Colonic mucosa (tissue), 4 donors: ENCODE measurements at places on chromosomes 6 and 20. TPM values are rescaled to one million over a fixed set of nuclear protein-coding genes. Genes with fewer than 3 reads are reported as not detected.

The CRISP3 gene
- not detected for total RNA-seq

The C6orf141 gene
- total RNA-seq: 10.4 TPM

The XKR7 gene
- 0.07 TPM for total RNA-seq

The TPMT gene
- total RNA-seq: 52.5 TPM

The RSPO3 gene
- total RNA-seq: 1.8 TPM

The LY6G6D gene
- not detected for total RNA-seq

The OTOR gene
- not detected for total RNA-seq

The PRSS16 gene
- total RNA-seq: 29.8 TPM

The PSORS1C2 gene
- not detected for total RNA-seq

The MDFI gene
- 1.1 TPM for total RNA-seq

The MYLIP gene
- total RNA-seq: 23.9 TPM

The FAM184A gene
- total RNA-seq: 0.56 TPM

The VNN1 gene
- total RNA-seq: 0.62 TPM

GRCh38 chr6:116111552-116112528 lies 11.2 kb downstream of the NT5DC1 start:
- DNase-seq: peak; percentile 57

DNA sequence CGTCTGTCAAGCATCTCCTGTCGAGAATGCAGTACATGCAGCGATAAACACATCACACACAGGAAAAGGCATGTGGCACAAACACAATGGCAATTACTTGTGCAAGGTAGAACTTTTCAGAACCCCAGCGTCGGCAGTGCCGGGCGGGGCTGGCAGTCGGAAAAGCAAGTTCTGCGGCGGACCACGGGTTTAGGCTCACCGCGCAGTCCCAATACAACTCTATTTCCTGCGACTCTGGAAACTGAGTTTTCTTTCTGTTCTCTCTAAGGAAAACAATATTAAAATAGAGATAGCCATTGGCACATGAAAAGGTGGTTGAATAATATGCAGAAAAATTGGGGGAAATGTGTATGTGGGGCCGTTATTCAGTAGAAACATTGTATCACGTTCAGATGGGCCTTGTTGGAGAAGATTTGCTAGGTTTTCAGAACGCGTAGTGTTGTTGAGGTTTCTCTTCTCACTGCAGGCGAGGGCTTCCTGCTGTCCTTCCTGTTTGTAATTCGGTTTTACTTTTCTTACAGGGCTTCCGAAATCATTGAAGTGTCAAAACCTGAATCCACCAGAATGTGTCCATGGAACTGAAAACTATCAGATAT lies 369.5 kb downstream of the THBS2 start:
- DNase-seq: no peak

DNA sequence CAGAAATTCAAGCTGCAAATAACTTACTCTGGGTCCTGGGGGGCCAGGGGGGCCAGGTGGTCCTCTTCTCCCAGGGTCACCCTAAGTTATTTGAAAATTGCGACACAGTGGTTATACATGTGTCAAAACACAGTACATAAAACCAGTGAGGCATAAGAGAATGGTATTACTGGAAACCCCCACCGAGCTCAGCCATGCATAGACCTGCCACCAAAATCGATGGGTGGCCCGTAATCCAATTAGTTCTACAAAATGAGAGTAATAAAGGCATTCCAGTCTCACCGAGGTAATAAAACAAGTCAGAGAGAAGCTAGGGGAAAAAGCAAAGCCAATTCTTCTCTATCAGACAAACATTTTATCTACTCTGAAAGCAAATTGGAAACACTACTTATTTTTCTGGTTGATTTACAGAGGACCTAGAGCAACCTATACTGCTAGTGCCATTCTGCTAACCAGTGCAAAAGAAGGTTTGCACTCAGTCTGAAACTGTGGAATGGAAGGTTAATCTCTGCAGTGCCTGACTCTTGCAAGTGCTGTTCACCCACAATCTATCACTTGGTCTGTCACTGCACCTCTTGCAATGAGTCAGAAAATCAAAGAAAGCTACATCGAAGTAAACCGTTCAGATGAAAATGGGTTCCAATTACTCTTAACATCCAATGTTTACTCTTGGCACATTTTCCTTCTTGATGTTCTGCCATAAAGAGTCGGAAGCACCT lies 32.4 kb downstream of the COL9A1 start:
- DNase-seq: no peak

DNA sequence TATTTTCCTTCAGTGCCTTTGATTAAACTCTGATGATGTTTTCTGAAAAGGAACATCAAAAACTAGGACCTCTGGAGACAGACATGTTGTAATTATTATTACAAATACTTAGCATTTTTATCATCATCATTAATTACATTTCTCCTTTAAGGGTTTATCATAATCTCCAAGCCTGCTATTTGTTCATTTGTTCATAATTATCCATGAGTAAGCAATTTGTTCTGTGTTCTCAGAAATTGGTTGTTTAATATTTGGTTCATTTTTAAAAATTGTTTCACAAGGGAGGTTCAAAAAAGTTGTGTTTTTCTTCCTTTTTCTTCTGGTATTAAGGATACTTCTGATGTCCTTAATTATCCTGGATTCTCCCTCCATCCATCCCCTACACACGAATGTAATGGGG lies 850.2 kb upstream of the FLRT3 start:
- DNase-seq: no peak

DNA sequence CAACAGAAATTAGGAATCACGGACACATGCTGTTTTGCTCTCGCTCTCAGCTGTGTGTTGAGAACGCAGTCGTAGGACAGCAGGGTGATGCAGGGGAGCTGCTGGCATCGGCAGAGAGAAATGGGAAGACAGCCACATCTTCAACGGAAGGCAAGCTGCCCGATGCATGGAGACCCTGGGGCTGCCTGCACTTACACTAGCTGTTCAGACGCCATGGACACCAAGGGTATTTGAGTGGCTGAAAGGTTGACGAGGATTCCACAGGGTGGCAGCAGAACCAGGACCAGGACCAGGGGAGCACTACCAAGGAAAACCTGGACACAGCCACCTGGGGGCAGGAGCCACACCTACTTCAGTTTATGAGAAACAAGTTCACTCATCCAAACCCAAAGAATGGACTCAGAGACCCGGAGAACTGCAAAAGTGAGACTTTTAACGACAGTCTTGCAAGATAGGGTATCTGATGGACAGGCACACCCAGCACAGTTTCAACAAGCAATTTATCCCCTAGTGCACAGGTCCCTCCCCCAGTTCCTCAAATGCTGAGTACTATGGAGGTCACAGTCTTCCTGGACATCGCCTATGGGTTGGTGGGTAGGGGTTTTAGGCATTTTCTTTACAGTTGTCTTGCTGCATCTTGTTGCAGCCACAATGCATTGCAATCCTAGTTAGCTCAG lies 56.3 kb upstream of the ENTPD6 start:
- no peak for DNase-seq

- DNase-seq: no peak
Measured at GRCh38 chr6:25601800-25602673, 50.0 kb upstream of the SCGN start.

DNA sequence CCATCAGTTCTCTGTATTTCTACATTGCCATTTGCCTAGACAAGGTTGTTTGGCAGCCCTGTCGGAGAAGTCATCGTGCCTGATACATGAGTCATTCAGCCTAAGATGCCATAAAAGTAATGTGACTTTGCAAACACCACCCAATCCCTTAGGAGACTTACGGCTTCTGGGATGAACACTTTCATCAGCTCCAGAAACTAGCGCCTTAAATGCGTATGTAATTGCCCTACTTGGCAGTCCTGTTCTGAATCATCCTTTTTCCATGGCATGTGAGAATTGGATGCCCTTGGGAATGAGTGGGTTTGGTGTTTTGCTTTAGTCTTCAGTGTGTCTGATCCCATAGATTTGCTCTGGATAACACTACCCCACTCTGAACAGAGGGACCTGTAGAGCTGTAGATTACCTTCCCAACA lies 158.5 kb downstream of the SASH1 start:
- peak; percentile 37 for DNase-seq

- no peak for DNase-seq
Measured at GRCh38 chr6:19664878-19665612, 172.1 kb upstream of the ID4 start.

- DNase-seq: no peak
Measured at GRCh38 chr6:168107191-168107983, 28.4 kb upstream of the FRMD1 start.

- DNase-seq: no peak
Measured at GRCh38 chr20:34994509-34995131, 39.0 kb downstream of the MYH7B start.

GRCh38 chr20:50924261-50924920 lies 6.8 kb downstream of the ADNP start:
- DNase-seq: no peak

GRCh38 chr20:62252342-62252966 lies 14.1 kb downstream of the OSBPL2 start:
- no peak for DNase-seq

DNA sequence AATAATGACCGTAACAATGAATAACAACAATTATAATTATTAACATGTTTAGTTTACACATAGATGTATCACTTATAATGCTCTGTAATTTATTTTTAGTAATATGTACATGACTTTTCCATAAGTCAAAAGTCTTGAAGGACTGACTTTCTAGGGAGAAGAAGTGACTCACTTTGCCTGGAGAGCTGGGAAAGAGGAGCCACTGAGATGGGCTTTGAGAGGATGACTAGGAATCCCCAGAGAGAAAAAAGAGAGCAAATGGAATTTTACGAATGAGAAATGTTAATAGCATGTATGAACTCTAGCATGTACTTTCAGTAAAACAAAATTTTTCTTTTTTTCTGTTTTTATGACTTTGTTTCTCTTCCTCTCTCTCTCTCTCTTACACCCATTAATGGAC lies 67.8 kb upstream of the RALY start:
- DNase-seq: no peak

GRCh38 chr6:156599978-156600590 lies 177.1 kb upstream of the ARID1B start:
- DNase-seq: no peak

DNA sequence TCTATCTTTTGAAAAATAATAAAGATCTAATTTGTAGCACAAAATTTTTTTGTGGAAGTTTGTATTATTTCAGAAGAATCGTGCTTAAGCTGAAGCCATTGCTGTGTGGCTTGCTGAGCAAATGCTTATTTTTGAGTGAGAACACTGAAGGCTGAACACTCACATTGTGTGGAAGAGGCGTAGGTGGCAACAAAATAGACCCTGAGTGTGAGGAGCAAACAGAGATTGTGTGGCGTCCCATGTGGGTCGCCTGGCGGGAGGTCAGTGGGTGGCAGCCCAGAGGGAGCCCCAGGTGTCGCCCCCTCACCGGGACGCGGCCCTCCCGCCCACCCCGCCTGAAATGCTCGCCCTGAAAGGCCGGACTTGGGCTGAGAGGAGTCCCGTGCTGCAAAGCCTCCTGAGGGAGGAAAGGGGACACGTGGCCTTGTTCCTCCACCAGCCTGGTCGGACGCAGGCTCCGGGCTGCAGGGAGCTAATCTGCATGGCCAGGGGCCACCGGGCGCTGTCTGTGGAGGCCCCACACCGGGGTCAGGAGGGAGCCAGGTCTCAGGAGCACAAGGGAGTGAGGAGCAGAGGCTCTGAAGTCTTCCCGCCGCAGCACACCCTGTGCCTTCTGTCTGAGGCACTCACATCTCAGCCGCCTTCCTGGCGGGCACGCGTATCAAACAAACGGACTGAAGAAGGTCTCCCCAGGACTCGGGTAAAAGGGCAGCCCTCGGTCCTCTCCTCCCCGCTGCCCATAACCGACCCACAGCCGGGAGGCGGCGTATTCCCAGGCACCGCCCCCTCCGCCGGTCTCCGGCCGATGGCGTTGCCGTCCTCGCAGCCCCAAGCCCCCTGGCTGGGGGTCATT lies 15.9 kb downstream of the DDO start:
- DNase-seq: no peak

DNA sequence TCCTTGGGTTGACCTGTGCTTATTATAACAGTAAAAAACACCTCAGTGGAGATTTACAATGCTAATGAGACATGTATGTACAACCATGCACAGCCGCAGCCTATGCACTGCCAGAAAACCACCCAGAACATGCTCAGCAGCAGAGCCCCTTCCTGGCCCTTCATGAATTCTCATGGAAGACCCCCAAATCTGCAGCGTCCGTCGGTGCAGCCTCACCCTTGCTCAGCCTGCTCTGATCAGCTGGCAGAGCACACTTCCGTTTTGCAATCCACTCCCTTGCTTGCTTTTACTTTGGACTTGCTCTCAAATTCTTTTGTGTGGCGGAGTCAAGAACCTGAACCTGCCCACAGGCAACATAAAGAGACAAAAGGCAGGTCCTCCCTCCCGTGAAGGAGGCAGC lies 378.2 kb upstream of the SULF2 start:
- DNase-seq: no peak

DNA sequence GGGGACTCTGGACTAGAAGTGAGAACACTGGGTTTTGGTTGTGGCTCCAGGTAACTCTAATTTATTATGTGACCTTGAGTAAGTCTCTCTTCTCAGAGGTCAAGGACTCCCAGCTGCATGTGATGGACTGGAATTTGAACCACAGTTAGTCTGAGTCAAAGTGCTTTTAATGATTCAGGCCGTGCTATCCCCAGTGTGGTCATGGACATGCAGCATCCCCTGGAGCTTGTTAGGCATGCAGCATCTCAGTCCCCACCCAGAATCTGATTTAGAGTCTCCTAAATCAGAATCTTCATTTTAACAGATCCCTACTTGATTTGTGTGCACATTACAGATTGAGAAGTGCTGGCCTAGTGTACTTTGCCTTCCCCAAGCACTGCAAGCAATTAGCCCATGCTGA lies 74.2 kb downstream of the TOX2 start:
- DNase-seq: no peak

DNA sequence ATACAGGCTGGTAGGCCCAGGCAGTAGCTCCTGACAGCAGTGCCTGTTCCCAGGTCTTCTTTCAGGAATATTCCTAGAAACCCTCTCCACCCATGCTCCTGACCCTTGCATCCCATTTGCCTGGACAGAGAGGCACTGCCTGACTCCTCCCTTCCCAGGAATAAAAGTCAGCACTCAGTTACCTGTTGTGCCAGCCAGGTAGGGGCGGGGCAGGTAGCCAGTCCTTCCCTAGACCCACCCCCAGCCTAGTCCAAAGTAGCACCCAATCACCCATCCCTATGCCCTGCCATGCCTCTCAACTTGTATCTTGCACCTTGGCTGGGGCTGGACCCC lies 129.9 kb downstream of the MRPL14 start:
- DNase-seq: peak; percentile 80

DNA sequence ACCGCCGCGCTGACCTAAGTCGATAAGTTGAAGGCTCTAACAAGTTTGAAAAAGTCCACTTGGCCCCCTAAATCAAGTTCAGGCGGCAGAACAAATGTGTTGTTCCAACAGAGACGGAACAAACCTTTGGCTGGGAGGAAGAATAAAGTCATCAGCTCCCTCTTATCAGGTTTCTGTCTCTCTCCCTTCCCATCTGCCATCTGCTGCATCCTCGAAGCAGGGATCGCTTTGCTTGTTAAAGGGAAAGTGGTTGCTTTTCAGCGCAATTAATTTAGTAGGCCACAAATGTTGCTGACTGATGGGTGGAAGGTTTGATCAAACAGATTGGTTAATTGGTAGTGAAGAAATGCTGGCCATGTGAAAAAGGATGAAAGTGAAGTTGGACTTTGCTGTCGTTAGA lies 64.3 kb downstream of the CDH4 start:
- no peak for DNase-seq

GRCh38 chr6:90019216-90019615 lies 124.9 kb downstream of the GJA10 start:
- no peak for DNase-seq
